ENCODE measurements at places on chromosomes 11 and 22. TPM values are rescaled to one million over a fixed set of nuclear protein-coding genes. Genes with fewer than 3 reads are reported as not detected.
A peak's percentile ranks its signal among the peaks of the same experiment; 100 is the strongest.

DNA sequence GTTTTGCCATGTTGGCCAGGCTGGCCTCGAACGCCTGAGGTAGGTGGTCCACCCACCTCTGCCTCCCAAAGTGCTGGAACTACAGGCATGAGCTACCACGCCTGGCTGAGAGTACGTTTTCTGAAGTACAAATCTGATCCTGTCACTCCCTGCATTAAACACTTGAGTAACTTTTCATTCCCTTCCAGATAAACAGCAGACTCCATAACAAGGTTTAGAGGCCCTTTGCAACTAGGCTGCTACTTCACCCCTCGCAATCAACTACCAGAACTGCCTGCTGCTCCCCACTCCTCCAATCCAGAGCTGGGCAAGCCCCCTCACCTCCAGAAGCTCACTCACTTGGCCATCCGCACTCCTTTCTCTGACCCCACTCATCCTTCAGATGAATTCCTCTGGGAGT is 1.5 kb downstream of the KCTD14 start:
- no peak for DNase-seq

- no peak for DNase-seq
Measured at GRCh38 chr11:2250485-2250884, 19.9 kb downstream of the ASCL2 start.

DNA sequence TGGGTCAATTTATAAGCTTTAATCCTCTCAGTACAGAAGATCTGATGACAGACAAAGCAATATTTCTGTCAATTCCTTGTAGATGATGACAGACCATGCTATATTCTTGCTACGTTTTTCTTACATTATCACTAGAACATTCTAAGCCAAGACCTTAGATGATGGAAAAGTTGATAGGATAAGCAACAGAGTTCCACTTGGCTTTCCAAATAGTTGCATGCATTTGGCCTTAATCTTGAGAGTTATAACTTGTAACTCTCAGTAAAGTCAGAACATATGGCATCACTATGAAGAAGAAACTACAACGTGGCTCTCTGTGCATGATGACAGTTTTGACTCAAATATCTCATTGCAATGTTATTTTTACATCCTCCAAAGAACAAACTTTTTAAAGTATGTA is 544.3 kb upstream of the LRRC4C start:
- no peak for DNase-seq

GRCh38 chr22:28973352-28973751 is 88.3 kb downstream of the C22orf31 start:
- no peak for DNase-seq

DNA sequence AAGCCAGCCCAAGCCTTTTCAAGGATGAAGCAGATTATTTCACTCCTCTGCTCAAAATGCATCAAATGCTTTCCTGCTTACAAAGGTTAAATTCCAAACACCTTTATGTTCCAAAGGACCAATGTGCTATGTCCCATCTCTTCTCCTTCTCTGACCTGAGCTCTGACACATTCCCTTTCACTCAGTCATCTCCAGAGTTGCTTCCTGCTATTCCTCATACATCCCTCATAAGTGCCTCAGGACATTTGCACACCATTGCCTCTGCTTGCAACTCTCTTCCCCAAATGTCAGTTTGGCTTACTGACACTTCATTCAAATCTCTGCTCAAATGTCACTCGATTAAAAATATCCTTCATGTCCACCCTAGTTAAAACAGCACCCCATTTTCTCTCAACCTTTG is 53.3 kb upstream of the BMAL1 start:
- no peak for DNase-seq

GRCh38 chr22:48711669-48712068 is 1116.0 kb downstream of the BRD1 start:
- DNase-seq, result no peak

DNA sequence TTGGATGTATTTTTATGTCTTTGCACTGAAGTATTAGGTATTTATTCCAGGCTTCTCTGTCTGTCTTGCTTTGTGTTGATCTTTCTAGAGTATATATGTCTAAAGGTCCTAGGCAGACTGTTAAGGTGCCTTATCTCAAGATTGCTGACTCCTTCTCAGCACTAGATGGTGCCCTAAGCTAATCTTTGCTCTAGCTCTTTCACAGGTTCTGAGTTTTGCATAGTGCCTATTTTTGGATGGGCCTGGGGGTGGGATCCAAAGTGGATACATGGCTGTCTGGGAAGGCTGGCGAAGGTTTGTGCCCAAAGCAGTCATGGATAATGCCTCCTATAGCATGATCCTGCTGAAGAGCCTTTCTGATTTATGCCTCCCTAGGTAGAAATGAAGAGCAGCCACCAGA is 154.9 kb downstream of the TRPC6 start:
- peak; percentile 28 for DNase-seq

DNA sequence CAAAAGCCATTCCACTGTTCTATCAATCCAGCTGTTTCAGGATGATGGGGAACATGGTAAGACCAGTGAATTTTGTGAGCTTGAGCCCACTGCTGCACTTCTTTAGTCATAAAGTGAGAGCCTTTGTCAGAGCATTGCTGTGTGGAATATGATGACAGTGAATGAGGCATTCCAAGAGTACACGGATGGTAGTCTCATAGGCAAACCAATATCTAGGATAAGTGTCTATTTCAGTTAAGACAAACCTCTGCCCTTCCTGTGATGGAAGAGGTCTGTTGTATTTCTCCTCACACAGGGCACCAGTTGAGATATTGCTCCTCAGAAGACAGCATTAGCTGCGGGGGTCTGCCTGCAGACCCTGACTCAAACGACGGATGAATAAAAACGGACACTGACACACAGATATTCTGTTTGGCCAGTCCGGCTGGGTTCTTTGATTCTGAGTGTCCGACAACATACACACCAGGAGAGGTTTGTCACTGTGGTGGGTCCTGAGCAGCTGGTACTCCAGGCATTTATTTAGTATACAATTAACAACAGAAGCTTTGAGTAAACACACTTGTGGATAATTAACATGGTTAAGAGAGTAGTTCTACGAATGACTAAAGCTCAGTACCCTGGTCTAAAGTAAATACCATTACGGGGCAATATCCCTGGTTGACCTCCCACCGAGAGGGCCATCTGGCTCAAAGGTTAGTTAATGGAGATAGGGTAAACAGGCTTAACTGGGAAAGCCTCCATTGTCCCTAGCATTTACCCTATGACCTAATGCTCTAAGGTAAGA is 121.7 kb downstream of the ZNF280B start:
- DNase-seq, result no peak

DNA sequence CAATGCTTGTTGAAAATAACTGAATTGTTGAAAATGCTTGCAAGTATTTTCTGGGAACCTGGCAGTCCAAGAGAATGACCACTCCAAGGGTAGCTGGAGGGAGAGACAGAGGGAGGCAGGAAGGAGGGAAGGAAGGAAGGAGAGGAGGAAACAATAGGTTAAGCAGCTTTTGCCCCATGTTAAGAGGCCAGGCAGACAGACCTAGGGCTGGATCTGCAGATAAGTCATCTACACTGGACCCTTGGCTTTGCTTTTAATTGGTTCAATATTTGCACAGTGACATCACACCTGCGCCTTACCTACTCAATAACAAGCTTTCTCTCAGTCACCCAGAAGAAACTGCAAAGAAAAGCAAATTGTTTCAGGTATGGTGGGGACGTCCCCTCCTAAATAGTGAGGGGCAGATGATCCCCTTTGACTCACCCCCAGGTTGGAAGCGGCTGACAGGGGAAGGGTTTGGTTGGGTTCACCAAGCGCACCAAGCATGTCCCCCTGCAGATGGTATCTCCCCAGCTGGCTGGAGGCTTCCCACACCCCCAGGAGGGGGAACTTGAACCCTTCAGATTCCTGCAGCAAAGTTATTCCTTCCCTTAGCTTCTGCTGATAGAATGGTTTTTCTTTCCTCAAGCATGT is 24.3 kb downstream of the MYH9 start:
- no peak for DNase-seq

DNA sequence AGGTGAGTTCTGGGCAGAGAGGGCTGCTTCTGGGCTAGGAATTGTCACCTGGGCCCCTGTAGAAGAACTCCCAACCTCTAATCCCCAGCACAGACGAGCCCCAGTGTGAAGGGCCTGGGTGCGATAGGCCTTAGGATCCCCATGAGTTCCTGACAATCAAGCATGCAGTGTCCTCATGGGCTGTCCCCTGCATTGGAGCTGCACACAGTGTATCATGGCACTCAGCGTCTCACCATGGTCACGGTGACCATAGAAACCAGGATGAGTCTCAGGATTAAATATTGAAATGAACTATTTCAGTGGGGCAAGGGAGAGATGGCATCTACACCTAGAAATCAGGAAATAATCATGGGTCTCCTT is 292 bp downstream of the SCGB2A1 start:
- DNase-seq, result no peak

DNA sequence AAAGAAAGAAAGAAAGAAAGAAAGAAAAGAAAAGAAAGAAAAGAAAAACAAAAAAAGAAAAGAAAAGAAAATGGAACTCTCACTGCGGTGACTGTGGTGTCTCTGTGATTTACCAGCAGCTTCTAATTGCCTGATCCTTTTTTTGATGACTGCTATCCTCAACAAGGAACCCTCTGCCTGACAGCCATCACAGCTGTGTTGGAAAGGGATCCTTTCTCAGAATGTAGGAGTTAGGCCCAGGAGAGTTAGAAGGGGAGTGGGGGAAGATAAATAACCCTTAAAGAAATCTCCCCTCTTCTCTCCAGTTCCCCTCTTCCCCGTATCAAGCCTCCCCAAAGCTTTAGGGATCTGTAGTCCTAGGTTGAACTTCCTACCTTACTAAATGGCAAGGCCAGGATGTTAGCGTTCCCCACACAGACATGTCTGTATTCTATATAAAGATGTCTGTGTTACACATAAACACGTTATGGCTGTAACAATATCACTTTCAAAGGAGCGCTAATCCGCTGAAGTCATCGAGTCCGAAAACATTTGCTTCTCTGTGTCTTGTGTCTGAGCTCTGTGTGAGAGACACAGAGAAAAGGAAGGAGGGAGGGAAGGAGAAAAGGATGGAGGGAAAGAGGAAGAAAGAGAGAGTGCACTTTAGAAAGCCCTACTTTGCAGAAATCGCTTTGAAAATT is 26.8 kb upstream of the WT1 start:
- DNase-seq, result no peak

- DNase-seq, result no peak
Measured at GRCh38 chr22:43390166-43390565, 21.6 kb upstream of the MPPED1 start.

DNA sequence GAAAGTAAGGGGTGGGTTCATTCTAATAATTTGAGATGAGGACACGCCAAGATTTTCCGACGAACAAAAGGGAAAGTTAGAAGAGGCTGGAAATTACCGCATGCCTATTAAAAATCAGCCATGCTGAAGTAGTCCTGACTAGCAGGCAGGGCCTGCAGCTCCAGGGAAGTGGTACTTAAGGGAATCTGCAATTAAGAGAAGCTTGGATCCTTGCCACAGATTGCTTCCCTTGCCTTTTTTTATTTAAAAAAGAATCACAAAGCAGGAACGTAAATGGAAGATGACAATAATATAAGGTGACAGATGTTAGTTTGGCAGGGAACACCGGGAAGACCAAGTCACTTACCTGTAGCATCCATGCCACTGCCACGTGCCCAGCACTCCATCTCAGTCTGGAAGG is 359.3 kb downstream of the CADM1 start:
- DNase-seq, result no peak

- no peak for DNase-seq
Measured at GRCh38 chr11:63931045-63931444, 7.8 kb upstream of the NAA40 start.

GRCh38 chr22:25172153-25172552 is 27.5 kb upstream of the CRYBB3 start:
- DNase-seq, result peak; percentile 24

DNA sequence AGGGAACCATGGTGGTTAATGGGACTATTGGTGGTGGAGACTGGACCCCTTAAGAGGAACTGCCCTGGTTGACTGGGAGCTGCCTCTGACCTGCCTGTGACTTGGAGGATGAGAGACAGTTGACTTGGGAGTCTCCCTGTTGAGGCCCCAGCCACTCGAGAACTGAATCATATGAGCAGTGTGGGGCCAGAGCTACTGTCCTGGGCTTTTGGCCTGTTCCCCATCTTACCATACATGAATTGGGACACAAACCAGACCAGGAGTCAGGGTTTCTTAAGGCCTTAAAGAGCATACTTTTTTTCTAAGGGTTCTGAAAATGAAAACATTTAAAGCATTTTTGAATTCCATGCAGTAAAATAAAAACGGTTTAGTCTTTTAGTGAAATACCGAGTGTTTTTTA is 92.8 kb downstream of the TEAD1 start:
- DNase-seq, result no peak

FAM180B gene
- total RNA-seq, result not detected

LGR4 gene
- total RNA-seq, result 6.6 TPM

INS gene
- total RNA-seq, result not detected

TRMU gene
- total RNA-seq, result 68.0 TPM

TTC36 gene
- 0.85 TPM for total RNA-seq

TMEM191B gene
- total RNA-seq, result 0.10 TPM

MUC5AC gene
- total RNA-seq, result not detected

MYO7A gene
- total RNA-seq, result 0.51 TPM

RFPL2 gene
- not detected for total RNA-seq

ARHGAP8 gene
- not detected for total RNA-seq
